ENCODE measurements at places on chromosomes 16 and 17.

- no peak for DNase-seq
Observed at GRCh38 chr17:63792055-63792729, 18.2 kb downstream of the DDX42 start.

DNA sequence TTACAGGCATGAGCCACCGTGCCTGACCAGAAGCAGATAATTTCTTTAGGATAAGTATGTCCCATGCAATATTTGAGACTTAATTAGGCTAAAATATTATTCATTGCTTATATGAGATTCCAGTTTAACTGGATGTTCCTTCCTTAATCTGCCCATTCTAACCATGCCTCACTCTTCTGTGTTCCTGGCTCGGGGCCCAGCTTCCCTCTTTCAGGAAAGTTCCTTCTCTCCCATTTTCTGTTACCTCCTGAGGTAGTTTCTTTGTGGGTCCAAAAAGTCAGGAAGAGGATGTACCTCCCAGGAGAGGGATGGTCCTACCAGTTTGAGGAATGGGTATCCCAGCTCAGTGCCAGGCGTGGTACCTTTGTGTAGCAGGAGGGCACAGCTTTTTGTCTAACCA is 23.3 kb downstream of the UNK start:
- DNase-seq = no peak

- DNase-seq = peak; percentile 54
Observed at GRCh38 chr17:49230636-49231562, at the start of gene PHOSPHO1. Gene PHOSPHO1 (minus strand): TSS chr17:49230787. CDS start chr17:49226691, 4,096 bp downstream.

- DNase-seq = no peak
Observed at GRCh38 chr17:80265205-80266068, 4.8 kb downstream of the RNF213 start.

DNA sequence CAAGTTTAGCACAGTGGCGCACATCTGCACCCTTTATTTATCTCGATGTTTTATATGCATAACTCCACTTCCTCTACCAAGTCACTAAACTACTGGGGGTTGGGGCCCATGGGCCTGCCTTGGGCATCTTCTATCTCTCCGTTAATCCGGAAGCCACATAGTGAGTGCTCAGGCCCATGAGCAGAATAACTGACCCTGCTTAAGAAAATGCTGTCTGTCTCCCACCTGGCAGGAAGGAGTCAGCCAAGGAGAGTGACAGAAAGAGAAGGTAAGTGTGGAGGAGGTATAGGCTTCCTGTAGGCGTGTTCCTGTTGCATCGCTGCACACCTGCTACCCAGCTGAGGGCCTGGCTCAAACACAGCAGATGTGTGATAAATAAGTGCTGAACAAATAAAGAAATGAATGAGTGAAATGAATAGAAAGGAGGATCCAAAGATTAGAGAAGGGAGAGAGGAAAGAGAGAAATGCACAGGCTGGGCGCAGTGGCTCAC is 320.1 kb downstream of the SLC39A11 start:
- DNase-seq = no peak

GRCh38 chr16:531494-532125 is 4.1 kb downstream of the CAPN15 start:
- no peak for DNase-seq

DNA sequence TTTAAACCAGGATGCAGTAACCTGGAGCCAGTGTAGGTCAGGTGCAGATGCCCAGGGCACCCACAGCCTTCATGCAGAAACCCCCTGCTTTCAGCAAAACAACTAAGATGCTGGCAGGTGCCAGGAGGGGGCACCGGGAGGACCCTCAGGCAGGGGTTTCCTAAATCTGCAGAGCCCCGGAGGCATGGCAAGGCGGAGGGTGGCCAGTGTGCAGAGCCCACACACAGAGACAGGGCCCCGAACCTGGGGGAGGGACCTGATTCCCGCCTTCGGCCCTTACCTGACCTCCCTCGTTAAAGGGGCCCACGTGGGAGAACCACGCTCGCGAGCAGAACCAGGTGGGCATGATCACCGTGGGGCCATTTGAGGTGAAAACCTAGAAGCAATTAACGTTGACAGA is 114.0 kb upstream of the METRNL start:
- DNase-seq = no peak

DNA sequence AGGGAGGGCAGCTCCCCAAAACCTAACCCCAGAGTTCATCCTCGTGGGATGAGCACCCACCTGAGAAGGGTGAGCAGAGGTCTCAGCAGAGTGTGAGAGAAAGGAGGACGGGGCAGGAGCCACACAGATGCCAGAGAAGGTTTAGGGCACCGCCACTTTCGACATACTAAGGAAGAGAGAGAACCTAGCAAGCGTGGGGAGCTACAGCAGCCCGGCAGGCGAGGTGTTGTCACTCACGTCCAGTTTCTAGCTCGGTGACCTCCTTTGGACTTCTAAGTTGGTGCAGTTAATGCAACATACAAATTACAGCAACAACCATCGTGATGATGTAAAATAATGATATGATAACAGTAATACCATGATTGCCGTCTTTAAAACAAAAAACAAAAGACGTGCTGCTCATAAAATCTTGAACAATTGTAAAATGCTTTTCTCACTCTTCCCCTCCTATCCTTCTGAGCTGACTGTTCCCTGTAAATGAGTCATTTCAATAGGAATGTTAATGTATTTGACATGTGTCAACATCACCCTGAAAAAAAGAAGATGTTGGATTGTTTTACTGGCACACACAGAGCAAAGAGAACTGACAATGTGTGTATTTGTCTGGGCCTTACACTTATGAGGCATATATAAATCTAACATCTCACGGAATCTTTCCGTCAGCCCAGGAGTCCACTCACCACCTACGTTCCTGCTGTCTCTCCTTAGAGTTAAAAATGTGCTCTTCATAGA is 158.2 kb upstream of the MAF start:
- DNase-seq = peak; percentile 74

GRCh38 chr17:21288571-21289017 is 4.1 kb downstream of the MAP2K3 start:
- no peak for DNase-seq

DNA sequence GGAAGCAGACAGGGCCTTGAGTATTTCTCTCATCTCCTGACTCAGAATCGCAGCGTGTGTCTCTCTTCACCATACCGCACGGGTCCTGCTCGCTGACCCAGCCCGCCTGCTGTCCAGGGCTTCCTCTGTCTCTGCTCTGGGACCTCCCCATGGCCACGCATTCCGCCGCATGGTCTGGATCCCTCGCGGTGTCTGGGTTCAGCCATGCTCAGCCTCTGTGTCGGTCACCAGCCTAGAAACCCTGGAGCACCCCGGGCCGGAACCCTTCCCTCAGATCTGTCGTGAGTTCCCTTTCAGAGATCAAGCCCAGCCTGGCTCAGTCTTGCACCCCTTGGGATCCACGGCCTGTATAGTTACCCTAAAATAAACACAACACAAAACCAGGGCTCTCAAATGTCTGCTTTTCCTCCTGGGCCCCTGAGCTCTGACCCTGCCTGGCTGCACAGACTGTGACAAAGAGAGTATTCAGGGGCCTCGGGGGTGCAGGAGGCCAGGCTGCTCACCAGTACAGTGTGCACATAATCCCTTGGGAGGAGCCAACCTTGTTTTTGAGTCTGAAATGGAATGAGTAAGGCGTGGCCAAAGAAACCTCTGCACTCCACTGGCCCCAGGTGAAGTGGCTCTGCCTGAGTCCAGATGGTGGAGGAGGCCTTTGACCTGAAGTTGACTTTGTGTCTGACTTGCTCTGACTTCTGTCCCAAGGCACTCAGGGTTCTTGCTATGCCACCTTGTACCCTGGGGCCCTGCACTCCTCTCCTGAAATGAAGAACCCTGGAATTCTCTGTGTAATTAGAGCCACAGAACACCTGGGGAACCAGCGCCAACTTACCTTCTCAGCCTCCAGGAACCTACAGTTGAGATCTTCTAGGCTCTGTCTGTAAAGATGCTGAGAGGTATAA is 5.8 kb upstream of the SPIRE2 start:
- DNase-seq = no peak

GRCh38 chr16:4677390-4677789 is 16.0 kb upstream of the NUDT16L1 start:
- no peak for DNase-seq

DNA sequence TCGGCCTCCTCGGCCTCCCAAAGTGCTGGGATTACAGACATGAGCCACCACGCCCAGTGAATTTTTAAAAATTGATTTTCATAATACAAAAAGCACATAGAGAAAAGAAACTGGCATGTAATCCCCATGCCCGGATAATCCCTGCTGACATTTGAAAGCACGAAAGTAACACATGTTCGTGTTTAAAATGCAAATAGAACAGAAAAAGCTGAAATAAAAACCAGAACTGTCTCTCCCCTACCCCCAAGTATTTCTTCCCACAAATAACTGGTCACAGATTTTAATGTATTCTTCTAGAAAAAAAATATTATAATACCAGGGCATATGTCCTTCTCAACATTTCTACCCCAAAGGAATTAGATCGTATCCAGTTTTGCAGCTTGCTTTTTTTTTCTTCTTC is 222.9 kb downstream of the SLC39A11 start:
- no peak for DNase-seq

- peak; percentile 10 for DNase-seq
Observed at GRCh38 chr17:47785538-47786123, 36.0 kb downstream of the OSBPL7 start.

- no peak for DNase-seq
Observed at GRCh38 chr16:24255456-24256371, at the start of gene CACNG3. Gene CACNG3 (plus strand): TSS chr16:24256335. CDS start chr16:24256755, 420 bp downstream.

DNA sequence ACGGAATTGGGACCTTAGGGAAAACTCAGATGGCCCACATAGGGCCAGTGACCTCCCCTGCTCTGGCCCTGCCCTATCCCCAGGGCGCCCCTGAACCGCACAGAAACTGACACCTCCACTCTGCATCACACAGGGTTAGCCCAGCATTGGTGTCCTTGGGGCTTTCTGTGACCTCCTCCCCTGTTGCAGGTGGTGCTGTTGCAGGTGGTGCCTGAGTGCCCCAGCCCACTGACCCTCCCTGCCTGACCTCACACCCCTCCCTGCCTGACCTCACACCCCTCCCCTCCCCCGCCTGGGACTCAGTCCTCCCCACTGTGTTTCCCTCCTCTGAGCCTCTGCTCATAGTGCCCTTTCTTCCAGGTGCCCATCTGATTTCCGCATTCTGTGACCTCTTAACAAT is 21.4 kb downstream of the TNFRSF13B start:
- DNase-seq = no peak

DNA sequence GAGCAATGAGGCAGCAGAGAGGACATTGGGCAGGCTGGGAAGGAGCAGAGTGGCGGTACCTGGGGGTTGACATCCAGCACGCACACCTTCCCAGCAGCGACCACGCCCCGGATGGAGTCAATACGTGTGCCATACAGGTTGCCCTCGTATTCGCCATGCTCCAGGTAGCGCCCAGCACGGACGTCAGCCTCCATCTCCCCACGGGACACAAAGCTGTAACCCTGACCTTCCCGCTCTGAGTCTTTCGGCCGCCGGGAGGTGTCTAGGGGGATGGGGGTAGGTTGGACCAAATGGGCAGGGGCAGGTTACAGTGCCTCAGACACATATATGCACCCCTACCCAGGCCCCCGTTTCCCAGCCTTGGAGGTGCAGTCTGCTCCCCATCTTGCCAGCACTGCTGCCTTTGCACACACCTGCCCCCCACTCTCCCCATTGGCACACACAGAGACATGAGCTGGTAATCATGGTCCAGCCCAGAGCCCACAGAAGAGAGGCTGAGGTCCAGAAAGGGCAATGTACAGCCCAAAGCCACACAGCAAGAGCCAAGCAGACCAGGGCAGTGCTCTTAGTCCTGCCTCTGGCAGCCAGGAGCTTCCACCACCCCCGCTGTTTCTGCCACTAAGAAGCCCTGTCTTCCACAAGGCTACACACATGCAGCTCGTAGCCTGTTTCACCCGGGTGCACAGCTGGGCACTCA is 27.5 kb downstream of the MPP2 start:
- DNase-seq = no peak

- no peak for DNase-seq
Observed at GRCh38 chr16:49681217-49681883, 174.6 kb downstream of the ZNF423 start.

- DNase-seq = no peak
Observed at GRCh38 chr16:84271866-84272265, 22.8 kb upstream of the WFDC1 start.

GRCh38 chr17:38867968-38868816 is 1.7 kb upstream of the LASP1 start:
- DNase-seq = no peak

DNA sequence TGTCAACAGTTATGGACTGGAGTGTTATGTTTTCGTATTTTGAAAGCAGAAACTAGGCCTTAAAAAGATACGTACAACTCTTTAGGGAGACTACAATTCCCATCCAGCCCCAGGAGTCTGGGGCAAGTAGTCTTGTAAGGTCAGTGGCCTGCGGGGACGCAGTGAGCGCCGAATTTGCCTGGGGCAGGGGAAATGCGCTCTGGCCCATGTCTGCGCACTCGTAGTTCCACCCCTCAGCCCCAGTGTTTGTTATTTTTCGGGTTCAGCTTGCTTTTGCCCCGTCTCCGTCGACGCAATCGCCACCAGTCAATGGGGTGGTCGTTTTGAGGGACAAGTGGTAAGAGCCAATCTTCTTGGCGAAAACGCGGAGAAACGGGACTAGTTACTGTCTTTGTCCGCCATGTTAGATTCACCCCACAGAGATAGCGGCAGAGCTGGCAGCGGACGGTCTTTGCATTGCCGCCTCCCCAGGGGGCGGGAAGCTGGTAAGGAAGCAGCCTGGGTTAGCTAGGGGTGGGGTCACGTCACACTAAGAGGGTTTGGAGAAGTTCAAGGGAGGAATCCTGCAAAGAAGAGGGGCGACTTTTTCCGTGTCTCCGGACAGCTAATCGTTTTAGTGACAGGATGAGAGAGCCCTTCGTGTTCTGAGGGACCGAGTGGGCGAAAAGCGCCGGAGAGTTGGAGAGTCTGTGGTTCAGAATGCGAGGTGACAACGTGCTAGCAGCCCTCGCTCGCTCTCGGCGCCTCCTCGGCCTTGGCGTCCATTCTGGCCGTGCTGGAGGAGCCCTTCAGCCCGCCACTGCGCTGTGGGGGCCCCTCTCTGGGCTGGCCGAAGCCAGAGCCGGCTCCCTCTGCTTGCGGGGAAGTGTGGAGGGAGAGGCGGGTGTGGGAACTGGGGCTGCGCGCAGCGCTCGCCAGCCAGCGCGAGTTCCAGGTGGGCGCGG is 1.1 kb upstream of the BRCA1 start:
- DNase-seq = no peak

DNA sequence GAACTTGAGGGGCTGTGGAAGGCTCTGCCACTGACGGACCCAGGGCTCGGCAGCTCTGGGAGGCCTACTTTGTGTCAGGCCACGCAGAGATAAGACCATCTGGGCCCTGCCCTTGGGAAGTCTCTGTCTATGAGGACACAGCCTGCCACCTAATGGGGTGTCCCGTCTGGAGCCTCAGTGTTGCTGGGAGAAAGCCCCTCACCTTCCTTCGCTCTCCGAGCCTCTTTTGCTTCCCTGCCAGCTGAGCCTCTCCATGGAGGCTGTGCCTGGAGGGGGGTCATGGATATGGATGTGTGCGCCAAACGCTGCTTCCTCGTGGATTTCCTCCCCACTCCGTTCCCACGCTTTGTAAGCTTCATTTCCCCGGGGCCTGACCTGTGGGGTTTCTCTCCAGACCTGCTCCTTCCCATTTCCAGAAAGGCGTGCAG is 228.8 kb downstream of the SEC14L1 start:
- no peak for DNase-seq

- peak; percentile 84 for DNase-seq
Observed at GRCh38 chr17:8056232-8056975, 17.5 kb downstream of the ALOX15B start.

GRCh38 chr16:71360378-71360777 is 1.9 kb downstream of the CALB2 start:
- DNase-seq = peak; percentile 86

GRCh38 chr17:42312285-42313130 is 24.2 kb downstream of the STAT5A start:
- DNase-seq = peak; percentile 73

Measured in renal cortical epithelial cell (primary cell).